Breast epithelium (tissue), 4 donors: ENCODE measurements at places on chromosomes 11 and 22. TPM values are rescaled to one million over a fixed set of nuclear protein-coding genes. Genes with fewer than 3 reads are reported as not detected.

GRCh38 chr11:129625930-129626329 lies 189.7 kb upstream of the TMEM45B start:
- no peak for DNase-seq

- DNase-seq: no peak
Observed at GRCh38 chr11:129605815-129606214, 209.8 kb upstream of the TMEM45B start.

DNA sequence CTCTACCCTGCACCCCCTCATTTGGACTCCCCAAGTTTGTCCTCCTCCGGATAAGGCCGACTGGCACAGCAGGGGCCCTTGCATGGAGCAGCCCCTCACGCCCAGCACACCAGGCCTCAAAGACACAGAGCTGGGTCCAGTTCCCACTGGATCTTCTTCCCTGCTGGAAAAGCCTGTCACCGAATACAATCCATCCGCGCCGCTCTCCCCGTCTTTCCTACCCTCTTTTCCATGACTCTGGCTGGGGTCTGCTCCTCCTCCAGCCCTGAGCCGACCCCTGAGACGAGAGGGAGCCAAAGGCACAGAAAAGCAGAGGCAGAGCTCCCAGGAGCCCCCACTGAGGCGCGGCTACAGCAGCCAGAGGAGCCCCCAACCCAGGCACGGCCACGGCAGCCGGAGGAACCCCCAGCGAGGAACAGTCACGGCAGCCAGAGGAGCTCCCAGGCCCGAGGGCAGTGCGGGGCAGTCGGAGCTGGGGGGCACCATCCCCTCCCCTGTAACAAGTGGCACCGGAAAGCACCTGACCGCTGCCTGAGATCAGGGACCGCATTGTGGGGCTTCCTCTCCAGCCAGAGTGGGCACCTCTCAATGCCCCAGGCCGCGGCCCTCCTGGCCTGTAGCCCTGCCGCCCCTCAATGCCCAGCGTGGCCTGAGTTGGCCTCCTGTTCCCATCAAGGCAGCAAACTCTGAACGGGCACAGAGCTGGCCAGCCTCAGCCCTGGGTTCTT lies 12.0 kb downstream of the ALG12 start:
- no peak for DNase-seq

GRCh38 chr11:130474637-130475400 lies 26.4 kb downstream of the ADAMTS15 start:
- DNase-seq: no peak

DNA sequence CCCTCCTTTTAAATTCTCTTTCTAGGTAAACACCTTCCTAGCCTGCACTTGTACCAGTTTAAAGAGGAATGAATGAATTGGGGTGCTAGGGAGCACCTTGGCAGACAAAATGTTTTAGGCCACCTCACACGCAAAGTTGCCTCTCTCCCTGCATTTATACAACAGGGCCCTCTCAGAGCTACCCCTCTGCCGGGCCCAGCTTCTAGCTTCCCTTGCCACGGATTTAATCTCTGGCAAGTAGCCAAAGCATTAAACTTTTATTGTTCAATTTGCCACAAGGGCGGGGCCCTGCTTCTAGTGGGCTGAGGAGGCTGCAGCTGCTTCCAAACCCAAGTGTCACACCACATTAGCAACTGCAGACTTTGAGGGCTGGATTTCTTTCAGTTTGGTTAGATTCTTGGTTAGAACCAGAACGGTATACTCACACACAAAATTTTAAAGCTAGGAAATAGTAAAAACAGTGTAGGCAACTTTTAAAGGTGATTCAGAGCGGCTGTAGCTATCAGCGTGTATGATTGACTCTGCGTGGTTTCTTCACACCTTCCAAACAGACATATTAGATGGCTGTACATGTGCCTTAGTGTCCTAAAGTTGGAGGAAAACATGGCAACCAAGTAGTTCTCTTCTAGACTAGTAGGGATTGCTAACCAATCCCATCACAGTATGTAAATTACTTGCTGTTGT lies 6.5 kb downstream of the KREMEN1 start:
- no peak for DNase-seq

DNA sequence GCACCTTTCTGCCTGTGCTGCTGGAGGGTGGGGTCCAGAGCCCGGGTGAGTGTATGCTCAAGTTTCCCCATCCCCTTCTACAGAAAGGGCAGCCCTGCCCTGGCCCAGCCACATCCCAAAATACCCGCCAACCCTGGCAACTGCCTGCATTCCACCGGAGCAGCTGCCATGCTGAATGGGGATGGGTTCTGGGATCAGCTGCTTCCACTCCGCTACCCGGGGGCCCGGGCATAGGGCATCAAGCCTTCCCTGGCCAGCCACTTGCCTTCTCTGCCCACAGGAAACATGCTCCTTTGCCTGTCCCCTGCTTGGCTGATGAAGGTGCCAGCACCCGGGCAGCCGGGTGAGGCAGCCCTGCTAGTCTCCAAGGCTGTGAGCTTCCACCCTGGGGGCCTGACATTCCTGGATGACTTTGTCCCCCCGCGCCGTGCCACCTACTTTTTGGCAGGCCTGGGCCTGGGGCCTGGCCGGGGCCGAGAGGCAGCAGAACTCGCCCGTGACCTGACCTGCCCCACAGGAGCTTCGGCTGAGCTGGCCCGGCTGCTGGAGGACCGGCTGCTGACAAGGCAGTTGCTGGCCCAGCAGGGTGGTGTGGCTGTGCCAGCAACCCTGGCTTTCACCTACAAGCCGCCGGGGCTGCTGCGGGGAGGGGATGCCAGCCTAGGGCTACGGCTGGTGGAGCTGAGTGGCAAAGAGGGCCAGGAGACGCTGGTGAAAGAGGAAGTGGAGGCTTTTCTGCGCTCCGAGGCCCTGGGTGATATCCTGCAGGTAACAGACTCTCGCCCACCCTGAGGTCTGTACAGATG lies 3.2 kb downstream of the CARNS1 start:
- peak; percentile 56 for DNase-seq

- DNase-seq: no peak
Observed at GRCh38 chr11:69773626-69774353, 1.4 kb downstream of the FGF4 start.

DNA sequence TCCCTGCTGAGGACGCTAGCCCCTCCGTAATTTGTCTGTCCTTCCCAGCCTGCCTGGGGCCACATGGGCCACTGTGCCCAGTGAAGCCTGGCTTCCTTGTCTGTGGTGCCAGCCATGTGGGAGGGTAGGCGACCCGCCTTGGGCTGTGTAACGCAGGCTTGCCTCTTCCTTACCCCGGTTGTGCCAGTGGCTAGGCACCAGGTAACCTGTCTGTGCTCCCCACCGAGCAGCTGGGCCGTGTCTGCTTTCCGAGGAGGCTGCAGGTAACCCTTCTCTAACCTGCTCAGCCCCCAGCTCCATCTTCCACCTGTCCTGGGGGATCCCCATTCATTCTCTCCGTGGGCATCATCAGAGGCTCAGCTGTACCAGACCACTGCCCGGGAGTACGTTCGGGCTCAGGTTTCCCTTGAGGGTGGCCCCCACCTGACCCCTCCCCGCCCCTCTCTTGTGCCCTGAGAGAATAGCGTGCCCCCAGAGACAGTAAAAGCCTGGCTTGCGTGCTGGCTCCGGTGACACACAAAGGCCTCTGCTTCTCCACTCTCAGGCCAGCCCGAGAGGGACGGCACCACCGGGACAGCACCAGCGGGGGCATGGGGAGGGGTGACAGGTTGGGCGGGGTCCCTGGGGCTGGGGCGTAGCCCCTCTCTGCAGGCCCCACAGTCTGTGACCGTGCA lies 79.1 kb downstream of the CDKN1C start:
- DNase-seq: peak; percentile 26

KLHL35 gene
- total RNA-seq: 2.7 TPM

DNA sequence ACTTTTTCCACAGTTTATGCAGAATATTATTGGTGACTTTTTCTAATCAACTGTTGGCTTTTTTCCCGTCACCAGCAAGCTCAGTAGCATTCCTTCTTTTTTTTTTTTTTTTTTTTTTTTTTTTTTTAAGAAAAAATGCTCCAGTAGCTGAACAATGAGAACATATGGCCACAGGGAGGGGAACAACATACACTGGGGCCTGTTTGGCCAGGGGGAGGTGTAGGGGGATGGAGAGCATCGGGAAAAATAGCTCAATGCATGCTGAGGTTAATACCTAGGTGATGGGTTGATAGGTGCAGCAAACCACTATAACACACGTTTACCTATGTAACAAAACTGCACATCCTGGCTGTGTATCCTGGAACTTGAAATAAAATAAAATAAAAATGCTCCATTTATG lies 82.5 kb downstream of the ARHGAP42 start:
- no peak for DNase-seq

- no peak for DNase-seq
Observed at GRCh38 chr11:94128291-94128745, 323 bp upstream of the PANX1 start.

DNA sequence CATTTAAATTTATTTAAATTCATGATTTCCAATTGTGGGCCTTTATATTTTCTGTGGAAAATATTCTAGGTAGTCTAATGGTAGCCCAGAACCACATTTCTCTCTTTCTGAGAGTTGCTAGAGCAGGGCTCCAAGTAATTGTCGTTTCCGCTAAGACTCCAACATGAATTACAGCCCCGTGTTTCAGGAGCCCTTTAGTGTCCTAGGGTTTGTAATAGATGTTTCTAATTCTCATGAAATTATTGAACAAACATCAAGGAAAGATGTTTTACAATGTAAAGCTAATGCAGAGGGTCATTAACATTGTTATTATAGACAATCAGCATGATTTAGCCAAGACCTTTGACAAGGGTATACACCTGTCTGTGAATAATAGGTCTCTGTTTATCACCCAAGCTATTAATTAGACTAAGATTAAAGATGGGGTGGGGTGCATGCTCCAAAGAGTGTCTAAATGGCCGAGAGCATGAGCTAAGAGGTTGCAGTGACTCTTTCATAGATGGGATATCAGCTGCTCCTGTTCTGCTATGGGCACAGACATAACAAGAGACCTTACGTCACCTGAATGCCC lies 81.8 kb upstream of the NTM start:
- DNase-seq: no peak

OR5I1 gene
- total RNA-seq: not detected

- DNase-seq: no peak
Observed at GRCh38 chr11:26944866-26945664, 48.8 kb upstream of the FIBIN start.

DNA sequence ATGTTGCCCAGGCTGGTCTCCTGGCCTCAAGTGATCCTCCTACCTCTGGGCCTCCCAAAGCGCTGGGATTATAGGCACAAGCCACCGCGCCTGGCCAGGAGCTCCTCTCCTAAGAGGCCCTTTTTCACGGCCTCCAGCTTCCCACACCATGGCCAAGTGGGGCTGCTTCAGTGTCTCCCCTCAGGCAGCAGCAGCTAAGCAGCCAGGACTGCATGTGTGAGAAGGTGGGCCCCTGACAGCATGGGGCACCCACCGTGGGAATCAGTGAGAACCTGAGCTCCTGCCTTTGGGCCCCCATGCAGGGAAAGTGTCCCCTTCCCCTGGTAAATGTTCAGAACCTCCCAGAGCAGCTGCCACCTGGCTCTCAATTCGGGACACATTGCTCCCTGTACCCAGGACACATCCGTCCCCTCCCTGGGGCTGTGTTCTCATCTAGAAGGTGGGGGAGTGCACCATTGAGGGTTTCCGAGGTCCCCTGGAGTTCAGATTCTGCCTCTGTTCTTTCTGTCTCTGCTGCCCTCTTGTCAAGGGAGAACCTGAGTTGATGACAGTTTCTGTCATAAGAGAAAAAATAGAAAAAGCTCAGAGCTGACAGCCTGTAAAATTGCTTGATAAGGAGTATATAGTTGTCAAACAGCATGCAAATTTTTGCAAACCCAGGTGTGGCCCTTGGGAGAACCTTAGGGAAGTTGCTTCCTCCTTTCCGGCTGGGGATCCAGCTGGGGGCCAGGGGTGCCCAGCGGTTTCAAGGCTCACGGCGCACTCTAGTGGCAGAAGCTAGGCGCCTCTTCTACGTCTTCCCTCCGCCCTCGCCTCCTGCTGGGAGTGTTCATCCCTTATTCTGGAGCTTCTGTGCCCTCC lies 29.7 kb downstream of the FAM83F start:
- no peak for DNase-seq

DNA sequence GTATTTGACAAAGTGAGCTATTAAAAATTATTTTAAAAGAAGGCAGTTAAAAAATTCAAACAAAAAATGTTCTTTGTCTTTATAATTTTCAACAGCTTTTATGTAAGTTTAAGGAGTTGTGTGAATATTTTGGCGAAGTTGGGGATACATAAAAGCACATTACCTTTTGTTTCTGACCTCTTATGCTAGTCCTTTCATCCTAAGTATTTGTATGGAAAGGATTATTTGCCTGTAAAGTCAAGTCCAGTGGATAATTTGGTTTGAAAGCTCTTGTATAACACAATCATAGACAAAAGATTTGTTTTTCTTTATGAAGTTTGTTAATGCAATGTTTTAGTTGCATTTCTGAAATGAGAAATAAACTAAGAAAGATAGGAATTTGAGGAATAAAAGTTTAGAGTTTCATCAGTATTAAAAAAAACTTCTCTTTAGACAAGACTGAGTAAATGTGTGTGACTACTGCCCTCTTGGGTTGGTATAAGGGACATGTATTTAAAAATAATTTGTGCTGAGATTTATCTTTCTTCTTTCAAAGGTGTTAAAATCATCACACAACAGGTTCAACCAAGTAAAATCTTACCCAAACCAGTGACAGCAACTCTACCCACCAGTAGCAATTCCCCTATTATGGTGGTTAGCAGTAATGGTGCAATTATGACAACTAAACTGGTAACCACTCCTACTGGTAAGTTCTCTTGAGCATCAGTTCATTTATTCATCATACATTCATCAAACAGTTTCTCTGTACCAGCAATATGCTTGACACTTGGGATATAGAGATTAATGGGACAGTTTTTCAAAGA lies 68.2 kb downstream of the EMSY start:
- DNase-seq: no peak

OR52I2 gene
- total RNA-seq: not detected

- no peak for DNase-seq
Observed at GRCh38 chr11:130550150-130550549, 101.7 kb downstream of the ADAMTS15 start.

PPP1R14B gene
- 64.7 TPM for total RNA-seq

GRCh38 chr11:61793829-61794204 lies 1.1 kb downstream of the FEN1 start:
- no peak for DNase-seq

FOLR2 gene
- total RNA-seq: 5.2 TPM

DNA sequence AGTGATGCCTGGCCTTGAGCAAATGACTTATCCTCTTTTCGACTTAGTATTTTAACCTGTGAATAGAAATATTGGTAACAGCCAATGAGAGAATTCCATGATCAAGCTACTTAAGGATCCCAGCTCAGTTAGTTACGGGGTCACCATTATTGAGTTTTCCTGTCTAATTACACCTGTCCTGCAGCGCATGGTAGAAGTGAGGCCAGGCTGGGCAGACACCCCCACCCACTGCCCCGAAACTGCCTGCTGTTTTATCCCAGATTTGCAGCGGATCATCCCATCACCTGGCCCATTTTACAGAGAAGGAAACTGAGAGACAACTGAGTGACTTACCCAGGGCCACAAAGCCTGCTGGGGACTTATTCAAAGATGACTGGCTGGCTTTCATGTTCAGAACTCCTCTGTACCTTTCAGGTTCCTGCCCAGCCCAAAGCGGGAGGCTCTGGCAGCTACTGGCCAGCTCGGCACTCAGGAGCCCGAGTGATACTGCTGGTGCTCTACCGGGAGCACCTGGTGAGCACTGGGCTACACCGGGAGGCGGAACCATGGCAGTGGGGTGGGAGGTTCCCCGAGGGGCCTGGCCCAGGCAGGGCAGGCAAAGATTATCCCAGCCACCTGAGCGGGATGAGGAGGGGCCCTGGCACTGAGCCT lies 1.4 kb downstream of the MUS81 start:
- DNase-seq: no peak

- DNase-seq: no peak
Observed at GRCh38 chr11:9090488-9091043, 833 bp downstream of the SCUBE2 start.
